ENCODE measurements at places on chromosomes 3 and 15.

DNA sequence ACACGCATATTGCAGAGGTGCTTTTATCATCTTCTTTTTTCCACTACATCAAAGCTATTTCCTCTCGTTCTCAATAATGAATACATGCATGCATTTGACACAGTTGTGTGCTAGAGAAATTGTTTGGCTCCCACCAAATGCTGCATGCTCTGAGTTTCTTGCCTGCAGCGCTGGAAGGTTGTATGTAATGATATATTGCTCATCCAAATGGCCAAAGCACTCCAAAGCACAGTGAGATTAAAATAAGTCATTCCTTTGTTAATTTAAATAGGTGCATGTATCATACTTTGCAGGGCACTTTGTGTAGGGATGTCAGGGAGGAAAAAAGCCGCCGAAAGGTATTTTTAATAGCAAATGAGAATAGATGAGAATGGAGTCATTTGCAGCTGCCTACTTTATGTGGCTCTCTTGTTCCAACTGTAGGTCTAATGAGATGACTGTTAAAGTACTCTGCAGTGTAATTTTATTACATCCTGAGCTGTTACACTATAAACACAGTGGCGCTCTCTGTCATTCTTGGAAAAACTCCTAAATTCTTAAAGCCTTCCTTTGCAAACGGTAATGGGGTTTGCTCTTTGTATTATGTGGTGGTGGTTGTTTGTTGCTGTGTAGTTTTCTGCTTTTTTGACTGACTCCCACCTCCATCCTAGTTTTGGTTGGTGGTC lies 56.9 kb upstream of the SKOR1 start:
- peak; percentile 63 for ATAC-seq

GRCh38 chr3:20108869-20109268 lies 68.6 kb downstream of the KAT2B start:
- ATAC-seq = no peak

GRCh38 chr3:48270306-48270705 lies 29.4 kb downstream of the ZNF589 start:
- no peak for ATAC-seq

DNA sequence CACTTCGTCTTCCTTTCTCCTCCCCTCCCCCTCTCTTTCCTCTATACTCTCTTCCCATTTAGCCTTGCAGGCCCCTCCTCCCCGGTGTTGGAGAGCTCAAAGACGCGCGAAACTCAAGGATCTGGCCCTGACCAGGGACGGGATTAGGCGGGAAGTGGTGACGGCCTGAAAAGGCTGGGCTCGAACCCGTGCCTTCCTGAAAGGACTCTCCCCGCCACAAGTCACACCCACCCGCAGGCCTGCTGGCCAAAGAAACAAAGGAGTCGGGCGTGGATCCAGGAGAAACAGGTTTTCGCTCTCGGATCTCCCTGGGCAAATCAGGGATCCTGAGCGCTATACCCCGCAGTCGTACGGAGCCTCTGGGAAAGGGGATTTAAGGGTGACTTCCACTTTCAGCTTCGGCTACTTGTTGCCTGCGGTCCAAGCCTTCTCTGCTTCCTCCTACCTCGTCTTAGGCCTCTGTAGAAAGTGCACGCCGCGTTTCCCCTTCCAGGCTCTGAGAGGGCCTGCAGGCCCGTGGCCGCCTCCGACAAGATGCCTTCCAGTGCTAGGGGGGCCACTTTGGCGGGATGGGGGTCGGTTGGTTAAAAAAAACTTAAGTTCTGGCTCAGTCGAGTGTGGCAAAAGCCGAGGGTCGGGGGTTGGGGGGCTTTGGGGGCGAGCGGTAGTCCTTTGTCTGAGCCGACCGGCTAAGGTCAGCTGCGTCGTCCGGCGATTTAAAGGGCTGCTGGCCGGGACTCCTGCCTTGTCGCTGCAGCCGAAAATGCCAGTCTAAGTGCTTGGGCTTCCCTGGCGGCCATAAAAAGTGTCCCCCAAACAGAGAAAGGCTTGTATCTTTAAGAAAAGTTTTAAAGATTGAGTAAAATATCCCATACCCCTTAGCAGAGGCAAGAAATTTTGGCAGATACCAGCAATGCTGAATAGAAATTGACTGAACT lies 8.2 kb downstream of the ZIC4 start:
- no peak for ATAC-seq
